G401 (cell line): ENCODE measurements at places on chromosomes 13 and 19. TPM values are rescaled to one million over a fixed set of nuclear protein-coding genes. Genes with fewer than 3 reads are reported as not detected.

DNA sequence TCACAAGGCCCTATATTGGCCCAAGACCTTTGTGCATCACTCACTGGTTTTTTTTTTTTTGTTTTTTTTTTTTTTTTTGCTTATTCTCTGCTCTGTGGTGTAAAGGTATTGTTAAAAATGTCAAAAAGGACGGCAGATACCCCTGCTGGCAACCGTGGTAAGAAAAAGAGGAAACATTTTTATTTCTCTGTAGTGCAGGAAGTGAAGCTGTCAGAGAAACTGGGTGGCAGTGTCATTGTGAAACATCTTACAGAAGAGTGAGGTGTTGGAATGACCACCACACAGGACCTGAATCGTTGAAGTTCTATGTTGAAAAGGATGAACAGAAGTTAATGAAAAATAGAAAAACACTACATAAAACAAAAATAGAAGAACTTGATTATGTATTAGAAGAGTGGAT is 346.4 kb downstream of the FGF9 start:
- no peak for DNase-seq

GRCh38 chr13:33272531-33273124 is 12.9 kb downstream of the STARD13 start:
- no peak for DNase-seq

DNA sequence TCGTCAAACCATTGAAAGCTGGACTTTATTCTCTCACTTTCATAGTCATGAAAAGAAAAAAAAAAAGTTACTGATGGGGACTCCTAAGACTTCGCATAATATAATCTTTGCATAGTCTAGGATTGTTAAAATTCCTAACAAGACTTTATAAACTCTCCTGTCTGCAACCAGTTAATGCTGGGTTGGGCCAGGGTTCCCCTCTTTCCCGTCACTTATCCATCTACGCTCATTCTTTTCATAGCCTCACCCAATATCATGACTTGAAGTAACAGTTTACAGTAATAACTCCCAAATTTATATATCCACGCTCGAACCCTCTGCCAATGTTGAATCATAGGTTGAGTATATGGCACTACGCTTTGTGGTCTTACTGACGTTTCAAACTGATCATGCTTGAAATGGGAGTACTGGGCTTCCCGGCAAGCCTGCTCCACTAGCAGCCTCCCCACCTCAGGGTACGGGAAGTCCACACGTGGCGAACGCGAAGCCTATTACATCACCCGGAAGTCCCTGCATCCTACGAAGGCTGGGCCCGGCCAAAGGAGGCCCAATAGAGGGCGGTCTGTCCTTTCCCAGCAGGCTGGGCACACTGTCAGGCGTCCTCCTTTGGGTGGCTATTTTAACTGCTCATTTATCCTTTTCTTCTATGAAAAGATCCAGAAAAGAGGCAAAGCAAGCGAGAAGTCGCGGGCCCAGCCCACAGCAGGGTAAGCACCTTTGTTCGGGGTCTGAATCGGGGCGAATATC is 694 bp upstream of the ZNF460 start:
- peak; percentile 97 for DNase-seq

DNA sequence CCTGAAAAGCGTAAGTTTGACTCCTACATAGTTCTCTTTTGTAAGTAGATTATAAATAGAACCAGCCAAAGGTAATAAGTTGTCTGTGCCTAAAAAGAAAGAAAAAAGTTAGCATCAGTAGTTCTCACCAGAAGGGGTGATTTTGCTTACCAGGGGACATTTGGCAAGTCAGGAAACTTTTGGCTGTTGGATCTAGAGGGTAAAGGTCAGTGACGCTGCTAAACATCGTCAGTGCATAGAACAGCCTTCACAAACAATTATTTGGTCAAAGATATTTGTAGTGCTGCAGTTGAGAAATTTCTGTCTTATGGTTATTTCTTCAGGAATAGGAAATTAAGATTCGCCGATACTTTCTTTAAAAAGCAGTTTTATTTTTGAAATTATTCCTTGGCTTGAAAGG is 2.0 kb downstream of the USPL1 start:
- no peak for DNase-seq

DNA sequence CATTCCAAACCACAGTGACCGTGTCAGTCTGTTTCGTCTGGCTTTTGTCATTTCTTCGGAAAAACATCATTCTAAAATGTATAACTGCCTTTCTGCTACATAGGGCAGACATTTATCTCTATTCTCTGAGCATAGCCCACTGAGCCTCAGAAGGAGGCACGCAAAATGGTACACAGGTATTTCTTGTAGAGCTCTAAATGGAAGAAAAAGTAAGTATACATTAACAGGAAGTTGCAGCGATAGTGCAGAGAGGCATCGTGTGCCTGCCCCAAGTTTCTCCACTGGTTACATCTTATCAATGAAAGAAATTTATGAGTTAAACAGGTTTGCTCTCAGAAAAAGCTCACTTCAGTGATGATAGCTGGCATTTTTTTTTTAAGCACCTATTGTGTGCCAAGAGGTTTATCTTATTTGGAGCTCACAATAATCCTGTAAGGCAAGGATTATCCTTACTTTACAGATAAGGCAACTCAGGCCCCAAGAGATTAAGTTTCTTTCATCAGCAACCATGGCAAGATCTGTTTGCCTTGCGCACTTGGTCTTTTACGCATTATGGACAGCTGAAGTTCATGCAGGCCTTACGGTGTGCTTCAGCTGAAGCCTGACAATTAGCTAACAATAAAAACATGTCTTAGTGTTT is 1.2 kb upstream of the RCBTB2 start:
- DNase-seq = no peak

DNA sequence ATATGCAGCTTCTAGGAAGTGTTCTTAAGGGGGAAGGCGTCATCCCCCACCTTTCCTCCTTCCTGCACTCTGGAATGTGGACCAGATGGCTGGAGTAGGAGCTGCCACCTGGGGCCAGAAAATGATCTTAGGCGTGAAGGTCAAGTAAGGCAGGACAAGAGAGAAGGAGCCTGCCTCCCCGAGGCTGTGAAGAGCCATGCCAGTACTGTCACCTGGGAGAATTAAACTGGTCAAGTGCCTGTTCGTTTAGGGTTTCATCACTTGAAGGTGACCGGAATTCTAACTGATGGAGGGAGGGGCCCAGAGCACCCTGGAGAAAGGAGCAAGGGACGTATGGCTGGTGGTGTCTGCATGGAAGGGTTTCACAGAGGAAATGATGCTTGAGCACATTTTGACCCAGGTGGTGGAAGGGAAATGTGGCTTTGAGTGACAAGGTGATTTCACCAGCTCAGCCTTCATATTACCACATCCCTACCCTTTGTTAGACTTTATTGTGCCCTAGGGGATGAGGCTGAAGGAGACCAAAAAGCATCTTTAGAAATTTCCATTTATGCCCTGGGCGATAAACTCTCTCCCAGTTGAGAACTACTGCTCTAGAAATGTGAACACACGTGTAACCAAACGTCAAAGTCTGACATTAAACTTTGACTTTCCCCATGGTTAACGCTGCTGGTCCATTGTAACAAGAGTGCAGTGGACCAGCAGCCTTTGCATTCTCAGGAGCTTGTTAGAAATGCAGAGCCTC is 37.5 kb downstream of the PPP2R1A start:
- DNase-seq = no peak

DNA sequence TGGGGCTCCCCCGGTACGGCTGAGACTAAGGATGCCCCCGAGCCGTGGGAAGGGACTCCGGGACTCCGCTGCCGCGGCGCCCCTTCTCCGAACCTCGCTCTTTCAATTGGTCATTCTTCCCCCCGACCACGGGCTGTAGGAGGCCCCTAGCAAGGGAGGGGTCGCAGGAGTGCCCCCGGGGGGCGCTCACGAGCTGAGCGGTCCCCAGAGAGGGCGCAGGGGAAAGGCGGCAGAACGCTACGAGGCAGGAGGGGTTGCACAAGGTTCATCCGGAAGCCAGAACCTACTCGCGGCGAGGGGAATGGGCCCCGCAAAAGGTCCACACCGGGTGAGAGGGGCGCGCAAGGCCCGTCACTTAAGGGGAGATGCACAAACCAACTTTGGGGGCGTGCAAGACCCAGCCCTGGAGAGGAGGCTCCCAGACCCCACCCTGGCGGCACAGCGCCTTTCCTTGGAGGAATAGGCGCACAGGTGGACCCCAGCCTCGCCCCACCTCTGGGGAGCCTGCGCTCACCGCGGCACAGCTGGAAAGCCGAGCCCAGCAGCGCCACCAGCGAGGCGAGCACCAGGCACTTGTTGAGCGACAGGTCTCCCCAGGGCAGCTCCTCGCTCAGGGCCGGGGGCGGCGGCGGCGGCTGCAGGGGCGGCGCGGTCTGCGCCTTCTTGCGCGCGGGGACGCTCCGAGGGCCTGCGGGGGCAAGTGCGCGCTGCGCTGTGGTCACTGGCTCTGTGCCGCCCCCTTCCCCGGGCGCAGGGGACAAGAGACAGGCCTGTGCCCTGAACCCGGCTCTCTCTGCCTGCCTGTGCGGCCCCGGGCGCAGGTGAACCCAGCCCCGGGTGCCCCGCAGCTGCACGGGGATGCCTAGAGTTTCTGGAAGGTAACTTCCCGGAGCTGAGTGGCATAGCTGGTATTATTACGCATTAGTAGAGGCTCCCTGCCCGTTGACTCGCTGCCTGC is 2.8 kb downstream of the JSRP1 start:
- no peak for DNase-seq

DNA sequence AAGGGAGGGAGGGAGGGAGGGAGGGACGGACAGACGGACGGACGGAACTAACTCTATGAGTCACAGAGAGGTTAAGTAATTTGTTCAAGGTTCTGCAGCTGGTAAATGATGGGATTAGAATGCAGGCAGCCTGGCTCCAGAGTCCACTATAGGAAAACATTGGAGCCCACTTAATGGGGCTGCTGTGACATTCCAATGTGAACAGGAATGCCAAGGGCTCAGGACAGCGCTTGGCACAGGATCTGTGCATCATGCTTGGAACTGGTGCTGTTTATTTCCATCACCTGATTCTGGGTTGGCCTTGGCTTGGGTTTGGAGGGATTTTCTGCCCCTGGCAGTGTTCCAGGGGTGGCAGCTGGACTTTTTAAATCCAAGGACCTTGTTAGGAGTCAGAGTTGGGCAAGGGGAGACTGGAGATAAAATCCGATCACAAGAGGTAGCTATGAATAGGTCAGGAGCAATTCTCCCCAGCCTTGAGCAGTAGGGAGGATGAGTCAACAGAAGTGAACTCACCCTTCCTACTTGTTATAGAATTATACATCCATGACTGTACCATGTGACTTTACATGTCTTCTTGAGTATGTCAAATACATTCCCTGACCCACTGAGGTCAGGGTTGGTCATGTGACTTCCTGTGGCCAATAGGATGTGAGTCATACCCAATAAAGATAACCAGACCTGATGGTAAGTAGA is 7.8 kb upstream of the HIF3A start:
- DNase-seq = no peak

- DNase-seq = peak; percentile 72
These were observed 34.2 kb downstream of the TDRD3 start for GRCh38 chr13:60431108-60431700.

- no peak for DNase-seq
These were observed 11.5 kb upstream of the OXGR1 start for GRCh38 chr13:97005625-97006262.

DNA sequence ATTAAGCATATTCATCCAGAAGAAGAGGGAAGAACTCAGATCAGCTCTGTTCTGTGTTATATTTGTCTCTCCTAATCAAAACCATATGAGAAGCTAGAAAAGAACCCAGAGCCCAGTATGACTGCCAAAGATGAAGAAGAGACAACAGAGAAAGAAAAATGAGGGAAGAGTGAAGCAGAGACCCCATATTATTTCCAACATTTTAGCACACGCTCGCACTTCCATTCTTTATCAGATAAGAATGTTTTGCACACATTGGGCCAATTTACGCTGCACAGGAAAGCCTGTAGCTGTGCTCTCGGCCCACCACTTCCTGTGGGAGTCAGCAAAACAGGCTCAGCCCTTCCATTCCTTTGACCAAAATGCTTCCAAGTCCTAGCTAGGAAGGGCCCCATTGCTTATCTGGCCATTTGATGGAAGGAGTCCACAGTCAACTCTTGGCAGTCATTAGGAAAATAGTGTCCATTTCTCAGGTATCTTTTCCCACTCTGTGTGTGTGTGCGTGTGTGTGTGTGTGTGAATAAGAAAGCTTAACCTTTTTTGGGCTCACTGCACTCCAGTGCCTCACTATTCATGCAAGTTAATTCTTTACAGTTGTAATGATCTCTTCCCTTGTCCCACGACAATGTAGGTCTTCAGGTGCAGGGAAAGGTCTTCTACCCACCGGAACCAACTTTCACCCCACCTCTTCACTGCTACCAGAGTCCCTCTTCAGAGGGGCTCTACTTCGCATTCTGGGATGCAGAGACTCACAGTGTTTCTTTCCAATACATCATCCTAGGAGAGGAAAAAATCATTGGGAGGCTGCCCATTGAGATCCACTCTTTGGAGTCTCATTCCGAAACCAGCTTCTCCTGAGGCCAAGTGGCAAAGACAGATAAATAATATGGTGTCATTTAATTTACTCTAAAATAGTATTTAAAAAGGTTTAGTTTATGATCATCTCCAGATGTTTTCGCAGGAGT is 237.5 kb downstream of the COG6 start:
- no peak for DNase-seq

GRCh38 chr13:98986226-98986846 is 8.5 kb upstream of the DOCK9 start:
- DNase-seq = no peak

DNA sequence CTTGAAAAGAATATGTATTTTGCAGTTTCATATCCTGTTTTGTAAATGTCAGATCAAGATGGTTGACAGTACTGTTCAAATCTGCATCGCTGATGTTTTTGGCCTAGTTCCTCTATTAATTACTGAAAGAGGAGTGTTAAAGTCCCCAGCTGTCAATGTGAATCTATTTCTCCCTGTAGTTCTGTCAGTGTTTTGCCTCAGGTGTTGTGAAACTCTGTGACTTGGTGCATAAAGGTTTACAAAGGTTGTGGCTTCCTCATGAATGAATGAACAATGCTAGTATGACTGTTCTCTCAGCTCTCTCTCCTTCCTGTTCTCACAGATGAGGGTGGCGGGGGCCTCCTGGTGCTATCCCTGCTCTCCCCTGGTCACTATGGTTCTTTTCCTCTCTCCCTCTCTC is 142.4 kb downstream of the MYCBP2 start:
- DNase-seq = no peak

DNA sequence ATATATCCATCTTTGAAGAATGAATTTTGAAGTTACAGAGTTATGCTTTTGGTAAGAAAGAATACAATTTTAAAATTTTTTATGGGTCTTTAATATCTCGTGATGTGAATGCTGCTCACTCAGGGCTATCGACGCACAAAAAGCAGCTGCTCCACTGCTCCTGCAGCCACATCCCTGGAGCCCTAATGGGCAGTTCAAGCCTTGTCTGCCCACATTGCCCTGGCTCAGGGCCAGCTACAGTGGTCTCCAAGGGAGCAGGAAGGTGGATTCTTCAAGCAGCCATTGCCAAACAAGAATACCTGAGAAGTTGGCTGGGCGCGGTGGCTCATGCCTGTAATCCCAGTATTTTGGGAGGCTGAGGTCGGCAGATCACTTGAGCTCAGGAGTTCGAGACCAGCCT is 85.8 kb downstream of the IPO5 start:
- DNase-seq = no peak

Gene SCGB2B2
- not detected in 2 replicates for total RNA-seq

Gene CFD
- 3.6 and 6.1 TPM in 2 replicates for total RNA-seq

Gene RXFP2
- not detected in 2 replicates for total RNA-seq

Gene PSG7
- total RNA-seq = 31.0 and 50.0 TPM in 2 replicates

Gene FFAR1
- not detected in 2 replicates for total RNA-seq

Gene NLRP5
- not detected in 2 replicates for total RNA-seq
